ENCODE measurements at places on chromosomes 3 and 15.

- DNase-seq, result no peak
These were observed 65.7 kb downstream of the TJP1 start for GRCh38 chr15:29756358-29757267.

GRCh38 chr3:161220850-161221753 lies at the start of gene NMD3:
TSS of gene NMD3 (plus strand) at chr3:161221311. CDS start at chr3:161222014, 703 bp downstream.
- peak; percentile 90 for DNase-seq

DNA sequence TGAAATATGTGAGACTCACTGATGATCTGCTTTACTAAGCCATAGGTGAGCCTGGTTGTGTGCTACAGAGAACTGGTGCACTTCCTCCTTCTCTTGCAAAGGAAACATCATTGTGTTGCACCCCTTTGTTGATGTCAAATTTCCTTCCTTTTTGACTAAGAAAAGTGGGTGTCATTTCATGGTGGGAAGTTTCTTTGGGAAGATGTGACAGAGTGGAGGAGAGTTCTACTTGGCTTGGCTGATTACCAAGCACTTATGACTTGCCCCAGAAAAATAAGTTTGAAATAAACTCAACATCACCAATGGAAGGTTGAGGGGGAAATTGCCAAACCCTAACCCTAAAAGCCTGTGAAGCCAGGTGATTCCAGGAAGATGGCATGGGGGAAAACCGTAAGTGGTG lies 53.5 kb upstream of the KIF23 start:
- DNase-seq, result no peak

- no peak for DNase-seq
These were observed 23.7 kb upstream of the P4HTM start for GRCh38 chr3:48966367-48966766.

GRCh38 chr15:42182328-42182886 lies 25.7 kb downstream of the VPS39 start:
- DNase-seq, result no peak

Measured in thymus (tissue), 14 donors.